Caki2 (cell line): ENCODE measurements at places on chromosomes 7 and 10. TPM values are rescaled to one million over a fixed set of nuclear protein-coding genes. Genes with fewer than 3 reads are reported as not detected.

Gene BPGM
- total RNA-seq = 3.3 and 9.4 TPM in 2 replicates

Gene MYO3A
- 4.5 TPM in 2 replicates for total RNA-seq

Gene FOXI2
- total RNA-seq = not detected in 2 replicates

Gene LHFPL3
- total RNA-seq = not detected in 2 replicates

Gene GTF2IRD1
- total RNA-seq = 25.1 and 33.4 TPM in 2 replicates

DNA sequence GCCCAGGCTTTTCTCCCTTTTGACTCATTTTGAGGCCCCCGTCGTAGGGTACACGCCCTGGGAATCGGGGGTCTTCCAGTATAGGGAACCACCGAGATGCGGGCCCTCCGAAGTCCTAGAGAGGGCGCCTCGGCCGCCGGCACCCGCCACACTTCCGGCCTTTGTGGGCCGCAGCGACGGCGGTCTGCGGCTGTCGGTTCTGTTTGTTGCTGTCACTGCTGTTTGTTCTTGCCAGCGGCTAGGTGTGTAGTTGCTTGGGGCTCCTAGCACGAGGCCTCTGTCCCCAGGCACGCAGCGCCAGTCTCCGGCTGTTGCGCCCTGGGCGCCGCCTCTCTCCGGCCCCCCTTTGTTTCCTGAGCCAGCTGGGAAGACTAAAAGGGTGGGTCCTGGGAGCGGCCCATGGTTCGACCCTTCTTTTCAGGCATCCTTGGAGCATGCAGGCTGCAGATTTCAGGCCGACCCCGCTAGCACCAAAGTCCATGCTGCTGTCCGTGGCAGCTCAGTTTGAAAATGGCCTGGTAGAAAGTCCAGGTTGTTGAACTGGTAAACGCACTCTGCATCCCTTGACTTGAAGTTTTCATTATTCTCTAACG is 17.8 kb upstream of the ZKSCAN1 start:
- no peak for DNase-seq

- no peak for DNase-seq
Measured at GRCh38 chr10:47101196-47101595, 190.0 kb downstream of the PTPN20 start.

DNA sequence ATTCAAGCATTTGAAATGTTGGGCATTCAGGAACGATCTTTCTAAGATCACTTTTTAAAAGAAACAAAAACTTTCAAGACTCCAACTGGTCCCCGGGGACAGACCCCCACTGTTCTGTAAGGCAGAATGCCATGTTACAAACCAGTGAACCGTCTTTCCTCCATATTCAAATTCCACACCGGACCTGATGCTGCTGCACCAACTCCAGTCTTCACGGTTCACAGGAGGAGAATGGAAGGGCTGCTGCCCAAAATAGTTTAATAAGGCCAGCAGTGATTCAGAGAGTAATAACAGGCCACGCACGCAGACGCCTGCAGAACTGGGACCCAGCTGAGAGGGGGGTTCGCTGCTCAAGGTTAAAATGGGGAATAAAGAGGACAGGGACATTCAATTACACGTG is 47.2 kb downstream of the OSBPL3 start:
- DNase-seq = peak; percentile 41

DNA sequence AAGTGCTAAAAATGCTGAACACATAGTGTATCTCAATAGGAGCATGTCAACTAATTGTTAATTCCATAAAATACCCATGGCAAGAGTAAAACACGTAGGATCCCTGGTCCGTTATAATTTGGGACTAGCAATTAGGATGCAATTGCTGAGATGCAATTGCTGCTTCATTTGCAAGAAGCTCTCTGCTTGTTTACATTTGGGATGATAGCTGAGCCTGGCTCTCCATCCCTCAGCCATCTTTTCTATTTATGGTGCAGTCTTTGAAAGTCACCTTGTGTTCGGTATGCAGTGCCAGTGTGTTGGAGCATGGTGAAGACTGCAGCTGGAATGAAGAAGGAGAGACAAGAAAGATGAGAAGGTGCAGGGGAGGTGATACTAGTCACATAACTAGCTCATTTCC is 191.3 kb downstream of the SNX10 start:
- DNase-seq = no peak

DNA sequence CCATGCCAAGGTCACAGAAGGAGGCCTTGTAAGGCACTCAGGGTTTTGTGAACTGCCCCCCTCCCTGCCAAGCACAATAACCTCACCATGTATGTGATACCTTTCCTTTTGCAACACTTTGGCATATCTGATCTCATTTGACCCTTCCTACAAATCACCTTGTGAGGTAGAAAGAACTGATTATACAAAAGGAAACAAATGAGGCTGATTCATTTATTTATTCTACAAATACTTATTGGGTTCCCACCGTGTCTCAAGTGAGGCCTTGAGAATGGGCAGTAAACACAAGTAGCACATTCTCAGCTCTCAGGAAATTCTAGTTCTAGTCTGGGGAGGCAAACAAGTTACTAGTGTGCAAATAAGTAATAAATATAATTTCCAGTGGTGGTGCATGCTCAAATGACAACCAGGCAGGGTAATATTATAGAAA is 19.6 kb downstream of the PLCE1 start:
- no peak for DNase-seq

GRCh38 chr7:38296059-38296857 is 22.8 kb upstream of the TARP start:
- DNase-seq = no peak

- DNase-seq = no peak
Measured at GRCh38 chr7:106057962-106058927, 53.9 kb downstream of the SYPL1 start.

DNA sequence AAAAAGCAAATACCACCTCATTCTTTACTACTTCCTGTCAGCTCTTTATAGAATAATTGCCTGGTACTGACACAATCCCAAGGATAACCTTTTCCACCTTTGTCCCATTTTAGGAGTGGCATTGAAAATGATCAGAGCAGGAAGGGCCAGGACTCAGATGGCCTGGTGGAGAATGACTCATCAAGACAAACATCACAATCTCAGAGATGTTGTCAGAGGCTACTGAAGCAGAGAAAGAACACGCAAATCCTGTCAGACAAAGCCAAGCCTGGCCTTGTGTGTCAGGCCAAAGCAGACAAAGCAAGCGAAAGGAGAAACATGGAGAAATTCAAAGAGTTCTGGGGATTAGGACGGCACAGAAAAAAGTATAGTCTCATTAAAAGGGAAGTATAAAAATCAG is 40.9 kb downstream of the NSUN6 start:
- DNase-seq = peak; percentile 93

DNA sequence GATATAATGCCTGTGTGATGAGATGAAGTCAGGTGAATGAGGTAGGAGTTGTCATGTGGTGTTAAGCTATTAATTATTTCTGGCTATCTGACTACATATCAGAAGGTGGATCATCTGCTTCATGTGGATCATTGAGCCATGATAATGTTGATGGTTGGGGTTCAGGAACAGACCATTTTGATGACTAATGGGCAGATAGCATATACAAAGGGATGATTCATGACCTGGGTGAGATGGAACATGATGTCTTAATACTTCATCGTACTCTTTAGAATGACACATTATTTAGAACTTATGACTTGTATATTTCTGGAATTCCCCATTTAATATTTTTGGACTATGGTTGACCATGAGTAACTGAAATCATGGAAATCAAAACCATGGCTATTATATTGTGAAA is 155.1 kb downstream of the OR13A1 start:
- DNase-seq = peak; percentile 68

GRCh38 chr10:29067161-29067560 is 221.7 kb upstream of the LYZL1 start:
- DNase-seq = no peak

DNA sequence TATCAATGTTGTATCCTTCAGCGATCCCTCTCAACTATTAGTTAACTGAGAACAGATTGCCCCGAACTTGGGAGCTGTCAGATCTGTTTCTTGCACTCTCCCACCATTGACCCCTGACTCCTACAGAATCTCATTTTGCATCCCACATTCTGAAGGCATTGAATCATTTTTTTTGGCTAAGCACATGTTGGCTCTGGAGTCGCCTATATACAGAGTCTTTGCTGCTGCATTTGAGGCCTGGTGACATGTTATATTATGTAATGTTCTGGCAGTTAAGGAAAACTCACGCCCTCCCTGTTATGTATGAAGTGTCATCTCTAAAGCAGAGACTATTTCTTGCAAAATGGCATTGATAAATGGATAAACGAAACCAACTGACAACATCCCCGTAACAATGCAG is 159.2 kb upstream of the ITGB1 start:
- no peak for DNase-seq

- DNase-seq = no peak
Measured at GRCh38 chr10:124522131-124522932, 60.7 kb downstream of the LHPP start.

DNA sequence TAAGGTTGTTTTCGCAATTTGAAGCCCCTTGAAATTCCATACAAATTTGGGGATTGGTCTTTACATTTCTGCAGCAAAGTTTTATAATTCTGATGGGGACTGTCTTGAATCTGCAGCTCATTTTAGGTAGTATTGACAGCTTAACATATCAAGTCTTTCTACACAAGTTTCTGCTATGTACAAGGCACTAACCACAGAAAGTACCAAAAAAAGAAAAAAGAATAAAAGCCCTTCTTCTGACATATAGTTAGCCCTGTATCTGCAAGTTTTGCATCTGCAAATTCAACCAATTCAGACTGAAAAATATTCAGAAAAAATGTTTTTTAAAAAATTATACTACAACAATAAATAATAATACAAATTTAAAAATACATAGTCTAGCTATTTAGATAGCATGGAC is 15.3 kb downstream of the POT1 start:
- DNase-seq = no peak

GRCh38 chr10:43648398-43649184 is at the start of gene ZNF32:
Gene ZNF32, minus strand, starts transcription at chr10:43648881. Its CDS starts 2,748 bp downstream, at chr10:43646133.
- peak; percentile 82 for DNase-seq

GRCh38 chr10:43695321-43695720 is 46.6 kb upstream of the ZNF32 start:
- DNase-seq = no peak

DNA sequence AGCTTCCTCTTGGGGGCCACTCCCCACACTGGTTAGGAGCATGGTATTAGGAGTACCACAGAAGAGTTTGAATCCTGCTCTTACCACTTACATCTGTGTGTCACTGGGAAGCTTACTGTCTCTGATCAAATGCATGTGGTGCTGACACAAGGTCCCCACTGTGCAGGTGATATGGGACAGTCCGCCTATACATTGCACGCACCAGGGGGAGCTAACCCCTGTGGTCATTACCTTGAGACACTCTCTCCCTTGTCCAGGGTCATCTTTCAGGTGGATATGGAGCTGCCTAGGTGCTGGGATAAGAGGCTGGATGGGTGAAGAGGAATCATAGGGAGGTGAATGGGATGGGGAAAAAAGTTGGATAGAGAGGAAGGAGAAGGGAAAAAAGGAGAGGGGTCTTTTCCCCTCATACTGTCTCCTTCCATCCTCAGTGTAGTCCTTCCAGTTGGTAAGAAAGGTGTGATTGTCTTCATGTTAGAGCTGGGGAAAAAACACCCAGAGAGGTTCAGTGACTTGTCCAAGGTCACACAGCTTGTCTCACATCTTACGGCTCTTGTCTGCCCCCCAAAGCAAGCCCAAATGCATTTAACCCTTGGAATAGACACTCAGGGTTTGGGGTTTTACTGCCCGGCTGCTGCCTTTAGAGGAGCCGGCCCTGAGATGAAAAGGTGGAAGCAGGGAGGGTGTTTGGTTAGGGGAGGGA is 125.9 kb downstream of the CDH23 start:
- DNase-seq = no peak

- no peak for DNase-seq
Measured at GRCh38 chr7:117750612-117751563, 122.4 kb downstream of the CTTNBP2 start.

DNA sequence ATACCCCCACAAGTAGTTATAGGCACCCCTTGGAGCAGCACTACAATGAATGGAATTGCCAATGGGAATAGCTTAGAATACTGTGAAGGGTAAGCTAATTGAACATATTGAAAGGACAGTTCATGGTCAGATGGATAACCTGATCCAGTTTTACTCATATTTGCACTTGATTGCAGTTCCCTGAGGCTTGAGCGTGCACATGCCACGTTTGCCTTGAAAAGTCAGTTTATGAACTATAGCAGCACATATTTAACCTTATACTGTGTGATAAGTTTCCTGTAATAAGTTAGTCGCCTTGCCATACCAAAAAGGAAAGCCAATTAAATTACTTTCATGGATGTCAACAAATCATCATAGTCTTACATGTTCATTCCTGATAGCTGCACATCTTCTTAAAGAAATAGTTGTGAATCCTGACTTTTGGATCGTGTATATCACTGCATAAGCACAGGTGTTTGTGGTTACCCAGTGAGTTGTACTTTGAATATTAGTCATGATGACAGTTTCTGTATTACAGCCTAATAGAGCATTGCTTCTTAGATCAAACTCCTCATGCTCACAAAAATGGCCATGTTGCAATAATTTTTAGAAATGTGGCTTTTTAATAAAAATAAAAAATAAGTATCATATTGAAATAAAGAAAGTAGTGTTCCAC is 21.6 kb downstream of the DNTT start:
- DNase-seq = no peak

- no peak for DNase-seq
Measured at GRCh38 chr10:116477986-116478664, 50.5 kb downstream of the PNLIPRP3 start.

DNA sequence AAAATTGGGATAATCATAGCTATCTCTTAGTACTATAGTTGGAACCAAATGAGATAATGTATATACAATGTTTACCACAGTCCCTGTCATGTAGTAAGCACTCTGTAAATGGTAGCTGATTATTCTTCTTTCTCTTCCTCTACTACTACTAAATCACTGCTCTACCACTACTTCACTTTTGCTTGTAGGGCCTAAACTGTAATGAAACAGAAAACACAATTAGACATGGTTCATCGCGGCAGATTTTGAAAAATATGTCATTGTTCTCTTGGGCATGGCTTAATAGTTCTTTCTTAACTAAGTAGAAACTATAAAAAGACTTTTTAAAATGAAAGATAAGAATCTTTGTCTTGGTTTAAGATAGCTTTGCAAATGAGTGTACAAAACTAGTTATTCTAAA is 34.9 kb downstream of the R3HCC1L start:
- DNase-seq = no peak

DNA sequence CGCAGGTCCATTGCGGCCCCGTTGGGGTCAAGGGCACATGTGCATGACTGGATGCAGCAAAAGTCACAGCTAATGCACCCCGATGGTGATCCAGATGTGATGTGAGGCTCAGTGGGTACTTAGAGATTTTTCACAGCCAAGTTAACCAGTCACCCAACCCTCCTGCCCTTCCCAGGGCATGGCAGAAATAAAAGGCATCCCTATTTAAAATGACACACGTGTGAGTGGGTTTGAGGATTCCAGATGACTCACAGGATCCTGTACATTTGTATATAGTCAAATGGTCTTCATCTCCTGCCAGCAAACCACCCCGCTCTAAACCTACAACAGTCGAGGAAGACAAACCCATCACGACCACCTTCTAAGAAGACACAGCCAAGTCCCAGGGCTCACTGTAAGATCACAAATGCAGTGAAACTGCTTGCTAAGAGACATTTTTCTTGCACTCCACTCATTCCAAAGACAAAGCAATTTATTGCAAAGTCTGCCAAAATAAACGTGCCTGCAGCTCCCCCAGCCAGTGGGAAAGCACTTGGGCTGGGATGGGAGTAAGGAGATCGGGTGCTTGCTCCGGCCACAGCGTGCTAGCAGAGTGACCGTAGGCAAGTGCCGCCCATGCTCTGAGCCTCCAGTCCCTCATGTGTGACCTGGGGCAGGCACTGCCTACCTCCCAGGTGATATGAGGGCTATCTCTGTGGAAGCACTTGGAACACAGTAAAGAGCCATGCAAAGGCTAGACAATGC is 86.6 kb upstream of the MACROH2A2 start:
- no peak for DNase-seq

- DNase-seq = no peak
Measured at GRCh38 chr10:94423627-94424026, 21.3 kb downstream of the TBC1D12 start.
